ENCODE measurements at places on chromosomes 7 and 10.

DNA sequence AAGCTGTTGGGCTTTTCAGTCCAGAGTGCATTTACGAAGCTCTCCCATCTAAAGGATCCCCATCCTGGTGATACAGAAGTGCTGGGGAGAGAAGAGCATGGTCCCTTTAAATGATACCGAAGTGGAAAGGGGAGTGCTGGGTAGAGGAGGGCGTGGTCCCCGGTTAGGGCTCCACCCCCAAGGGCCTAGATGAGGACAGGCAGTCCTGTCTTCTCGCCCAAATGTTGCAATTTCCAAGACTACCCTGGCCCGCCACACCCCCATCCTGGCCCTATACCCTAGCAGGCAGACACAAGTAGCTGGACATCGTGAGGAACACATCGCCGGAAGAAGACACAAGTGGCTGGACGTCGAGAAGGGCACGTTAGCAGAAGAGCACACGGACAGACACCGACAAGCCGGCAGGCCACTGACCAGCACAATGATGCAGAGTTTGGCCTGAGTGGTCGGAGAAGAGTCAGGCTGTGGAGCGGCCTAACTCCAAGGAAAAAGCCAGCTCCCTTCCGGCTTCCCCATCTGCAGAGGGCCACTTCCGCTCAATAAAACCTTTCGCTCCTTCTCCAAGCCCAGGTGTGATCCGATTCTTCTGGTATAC is 439.5 kb upstream of the NRP1 start:
- DNase-seq: no peak

DNA sequence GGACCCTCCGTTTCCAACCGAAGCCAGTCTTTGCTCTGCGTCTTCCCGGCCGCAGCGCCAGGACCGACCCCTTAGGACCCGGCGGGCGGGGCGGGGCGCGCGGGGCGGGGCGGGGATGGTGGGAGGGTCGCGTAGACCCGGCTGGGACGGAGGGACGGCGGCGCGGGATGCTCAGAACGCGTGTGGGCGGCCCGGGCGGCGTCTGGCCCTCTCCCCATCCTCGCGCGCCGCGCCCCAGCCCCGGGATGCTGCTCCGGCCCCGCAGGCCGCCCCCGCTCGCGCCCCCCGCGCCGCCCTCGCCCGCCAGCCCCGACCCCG is at the start of gene UTF1:
TSS of gene UTF1 (plus strand) at position 174 of the 318 bp plus-strand sequence. CDS start at position 246, 72 bp downstream.
- no peak for DNase-seq

GRCh38 chr7:116511552-116512519 is 12.3 kb downstream of the CAV2 start:
- DNase-seq: peak; percentile 36

- DNase-seq: no peak
Measured at GRCh38 chr7:130369831-130370550, 10.3 kb upstream of the CPA1 start.

- DNase-seq: no peak
Measured at GRCh38 chr10:49579621-49580020, 30.5 kb upstream of the SLC18A3 start.

DNA sequence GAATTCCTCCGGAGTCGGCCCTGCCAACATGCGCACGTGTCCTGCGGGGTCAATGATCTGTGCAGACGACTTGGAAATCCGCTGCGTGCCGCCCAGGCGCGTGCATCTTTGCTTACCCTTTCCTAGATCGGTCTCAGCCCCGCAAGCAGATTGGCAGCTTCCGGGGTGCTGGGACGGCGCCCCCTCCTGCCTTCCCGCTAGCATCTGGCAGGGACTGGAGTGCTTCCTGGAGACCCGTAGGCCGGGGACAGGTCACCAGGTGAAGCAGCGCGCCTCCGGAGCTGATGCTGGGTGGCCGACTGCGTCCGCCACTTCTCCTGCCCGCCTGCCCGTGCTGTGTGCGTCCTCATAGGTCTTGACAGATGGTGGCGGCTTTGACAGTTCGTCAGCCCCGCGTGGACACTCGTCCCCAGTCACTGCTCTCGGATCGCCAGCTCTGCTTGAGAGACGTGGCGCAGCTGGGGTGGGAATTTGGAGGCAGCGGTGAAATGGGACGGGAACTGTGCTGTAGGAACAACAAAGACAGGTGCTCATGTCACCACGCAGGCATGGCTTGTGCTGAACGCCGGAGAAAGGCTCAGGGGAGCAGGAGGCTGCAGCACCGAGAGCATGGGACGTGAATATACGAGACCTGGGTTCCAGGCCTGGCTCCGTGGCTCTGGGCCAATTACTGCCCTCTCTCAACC is 21.9 kb upstream of the KCNK18 start:
- no peak for DNase-seq

DNA sequence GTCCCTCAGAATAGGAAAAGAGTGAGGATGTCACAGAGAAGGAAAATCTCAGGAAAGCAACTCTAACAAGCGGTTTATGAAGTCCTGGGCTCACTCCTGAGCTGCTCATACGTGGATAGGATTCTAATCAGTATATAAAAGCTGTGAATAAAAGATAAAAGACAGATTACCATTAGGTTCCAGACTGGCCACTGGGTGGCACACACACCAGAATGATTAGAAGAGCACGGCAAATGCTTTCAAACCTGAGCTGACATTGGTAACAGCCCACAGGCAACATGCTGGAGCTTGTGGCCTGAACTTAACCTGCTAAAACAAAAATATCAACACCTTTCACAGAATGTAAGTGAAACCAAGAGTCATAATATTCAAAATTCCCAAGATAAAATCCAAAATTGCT is 370.8 kb downstream of the GRID1 start:
- DNase-seq: no peak

GRCh38 chr7:131764143-131764775 is 207.8 kb upstream of the PODXL start:
- DNase-seq: no peak

Measured in central memory CD4-positive, alpha-beta T cell (primary cell).